Kidney glomerular epithelial cell (primary cell): ENCODE measurements at places on chromosomes 2 and 18.
A peak's percentile ranks its signal among the peaks of the same experiment; 100 is the strongest.

- no peak for DNase-seq
Observed at GRCh38 chr2:218063486-218063885, 5.6 kb upstream of the RUFY4 start.

GRCh38 chr2:40346535-40347354 is 105.1 kb downstream of the SLC8A1 start:
- DNase-seq: no peak

DNA sequence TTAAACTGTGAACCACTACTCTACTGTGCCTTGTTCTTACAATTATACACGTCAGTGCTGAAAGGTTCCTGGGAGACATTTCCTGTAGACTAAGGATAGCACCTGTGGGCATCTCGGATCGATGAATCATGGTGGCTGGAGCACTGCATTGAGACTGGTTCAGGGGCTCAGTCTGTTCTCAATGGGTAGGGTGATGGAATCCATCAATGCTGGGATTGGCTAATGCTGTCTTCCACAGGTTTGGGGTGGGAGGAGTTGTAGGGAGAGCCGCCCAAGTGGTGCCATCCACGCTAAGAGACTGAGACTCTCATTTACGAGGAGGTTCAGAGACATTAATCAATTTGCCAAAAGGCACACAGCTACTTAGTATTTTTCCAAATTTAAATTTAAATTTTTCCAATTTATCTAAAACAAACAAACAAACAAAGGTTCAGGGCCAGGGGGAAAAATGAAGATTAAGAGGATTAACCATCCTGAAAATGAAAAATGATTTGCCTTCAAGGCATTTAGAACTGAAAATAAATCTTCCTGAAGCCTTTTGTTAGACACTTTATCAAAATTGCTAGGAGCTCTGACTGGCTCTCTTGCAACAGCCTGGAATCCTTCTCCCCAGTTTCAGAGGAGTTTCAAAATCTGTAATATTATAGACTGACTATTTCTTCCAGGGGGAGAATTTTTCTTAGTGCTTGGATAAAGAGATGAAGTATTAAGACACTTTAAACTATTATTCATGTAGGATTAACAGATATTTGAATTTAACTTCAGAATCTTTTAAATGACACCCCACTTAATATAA is 359.2 kb downstream of the TGIF1 start:
- DNase-seq: no peak

- DNase-seq: no peak
Observed at GRCh38 chr2:147867050-147867449, 22.2 kb downstream of the ACVR2A start.

DNA sequence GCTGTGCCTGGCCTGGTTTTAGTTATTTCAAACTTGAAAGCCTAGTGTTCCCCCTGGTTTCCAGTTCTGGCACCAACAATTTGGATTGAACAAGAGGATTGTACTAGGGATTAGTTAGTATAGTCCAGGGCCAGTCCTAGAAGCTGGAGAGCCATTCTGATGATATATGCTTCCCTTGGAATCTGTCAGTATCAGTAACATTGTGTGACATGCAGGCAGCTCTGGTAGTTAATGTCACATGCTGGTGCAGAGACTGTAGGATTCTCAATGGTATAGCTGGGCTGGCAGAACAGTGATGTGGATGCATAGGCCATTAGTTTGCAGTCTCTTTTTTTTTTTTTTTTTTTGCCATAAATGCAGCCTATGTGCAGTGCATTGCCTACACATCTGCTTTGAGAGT is 3.6 kb downstream of the MGAT5 start:
- DNase-seq: no peak

DNA sequence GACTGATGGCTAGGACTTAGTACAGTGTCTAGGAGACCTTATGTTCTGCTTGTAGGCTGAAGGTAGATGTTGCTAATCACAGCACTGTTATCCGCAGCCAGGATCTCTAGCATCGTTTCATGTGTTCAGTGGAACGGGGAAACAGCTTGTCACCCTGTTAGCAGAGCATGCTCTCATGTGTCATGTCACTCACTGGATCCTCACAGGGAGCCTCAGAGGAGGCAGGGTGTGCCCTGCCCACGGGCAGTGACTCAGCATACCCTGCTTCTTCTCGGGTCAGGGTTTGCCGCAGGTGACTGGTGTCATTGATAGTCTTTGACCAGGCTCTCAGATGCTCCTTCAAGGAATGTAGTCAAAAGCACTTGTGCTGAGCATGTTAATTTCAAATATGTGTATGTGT is 44.4 kb downstream of the RPIA start:
- no peak for DNase-seq

DNA sequence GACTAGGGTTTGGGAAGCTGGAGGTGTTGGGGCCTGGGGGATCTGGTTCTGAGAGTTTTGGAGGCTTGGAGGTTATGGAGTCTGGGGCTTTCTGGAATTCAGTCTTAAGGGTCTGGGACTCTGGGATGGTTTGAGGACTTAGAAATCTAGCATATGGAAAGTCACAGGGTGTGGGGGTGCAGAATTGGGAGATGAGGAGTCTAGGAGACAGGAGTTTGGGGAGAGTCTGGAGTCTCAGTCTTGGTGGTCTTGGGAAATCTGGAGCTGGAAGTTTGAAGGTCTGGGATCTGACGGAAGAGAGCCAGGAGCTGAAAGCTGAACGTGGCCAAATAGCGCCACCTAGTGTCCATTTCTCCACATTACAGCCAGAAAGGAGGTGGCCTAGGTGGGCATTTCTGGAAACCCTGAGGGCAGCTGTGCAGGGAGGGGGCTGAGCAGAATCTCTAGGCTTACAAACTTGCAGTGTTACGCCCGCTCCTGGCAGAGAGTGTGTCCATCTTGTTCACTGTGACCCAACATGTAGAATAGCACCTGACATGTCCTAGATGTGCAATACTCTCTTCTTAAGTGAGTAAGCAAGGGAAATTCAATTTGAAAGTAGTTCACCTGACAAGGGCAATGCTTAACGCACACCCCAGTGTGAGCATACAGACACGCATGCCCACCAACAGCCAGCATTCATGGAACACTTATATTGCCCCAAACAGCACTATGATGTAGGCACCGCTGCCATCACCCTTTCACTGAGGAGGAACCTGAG is 204.8 kb downstream of the TFCP2L1 start:
- DNase-seq: peak; percentile 37

DNA sequence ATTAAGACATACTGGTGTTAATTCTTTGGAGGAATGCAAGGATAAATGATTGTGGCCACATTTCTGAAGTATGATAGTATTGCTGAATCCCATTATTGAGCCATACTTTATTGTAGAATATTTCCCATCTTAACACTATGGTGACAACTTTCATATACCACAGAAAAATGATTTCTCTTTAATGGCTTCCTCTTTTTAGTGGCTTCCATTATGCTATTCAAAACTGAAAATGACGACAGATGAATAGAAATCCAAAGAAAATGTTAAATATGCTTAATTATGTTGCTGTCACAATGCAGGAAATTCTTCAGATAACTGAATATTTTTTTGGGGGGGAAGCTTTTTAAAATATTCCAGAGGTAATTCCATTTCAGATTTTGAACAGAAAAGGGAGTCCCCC is 88.9 kb upstream of the TMEM200C start:
- DNase-seq: no peak

- DNase-seq: no peak
Observed at GRCh38 chr2:209633911-209634310, 137.7 kb upstream of the UNC80 start.

DNA sequence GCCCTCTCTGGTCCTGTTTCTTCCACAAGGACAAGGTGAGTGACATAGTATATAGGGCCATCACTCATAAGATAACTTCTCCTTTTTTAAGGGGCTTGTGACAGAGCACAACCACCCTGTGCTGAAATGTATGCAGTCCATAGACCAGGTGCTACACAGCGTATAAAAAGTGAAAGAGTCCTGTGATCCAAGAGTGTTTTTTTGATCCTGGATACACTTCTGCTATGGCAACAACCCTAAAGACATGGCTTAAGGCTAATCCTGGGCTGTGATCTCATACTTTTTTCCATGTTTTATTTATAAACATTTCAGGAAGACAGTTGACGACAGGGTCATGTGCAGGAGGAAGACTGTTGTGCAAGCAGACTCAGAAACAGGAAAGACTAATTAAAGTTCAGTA is 400.5 kb upstream of the TCF4 start:
- no peak for DNase-seq

- peak; percentile 6 for DNase-seq
Observed at GRCh38 chr2:63788071-63788470, 53.6 kb upstream of the UGP2 start.

GRCh38 chr2:170461889-170462288 is 253.2 kb upstream of the SP5 start:
- no peak for DNase-seq

DNA sequence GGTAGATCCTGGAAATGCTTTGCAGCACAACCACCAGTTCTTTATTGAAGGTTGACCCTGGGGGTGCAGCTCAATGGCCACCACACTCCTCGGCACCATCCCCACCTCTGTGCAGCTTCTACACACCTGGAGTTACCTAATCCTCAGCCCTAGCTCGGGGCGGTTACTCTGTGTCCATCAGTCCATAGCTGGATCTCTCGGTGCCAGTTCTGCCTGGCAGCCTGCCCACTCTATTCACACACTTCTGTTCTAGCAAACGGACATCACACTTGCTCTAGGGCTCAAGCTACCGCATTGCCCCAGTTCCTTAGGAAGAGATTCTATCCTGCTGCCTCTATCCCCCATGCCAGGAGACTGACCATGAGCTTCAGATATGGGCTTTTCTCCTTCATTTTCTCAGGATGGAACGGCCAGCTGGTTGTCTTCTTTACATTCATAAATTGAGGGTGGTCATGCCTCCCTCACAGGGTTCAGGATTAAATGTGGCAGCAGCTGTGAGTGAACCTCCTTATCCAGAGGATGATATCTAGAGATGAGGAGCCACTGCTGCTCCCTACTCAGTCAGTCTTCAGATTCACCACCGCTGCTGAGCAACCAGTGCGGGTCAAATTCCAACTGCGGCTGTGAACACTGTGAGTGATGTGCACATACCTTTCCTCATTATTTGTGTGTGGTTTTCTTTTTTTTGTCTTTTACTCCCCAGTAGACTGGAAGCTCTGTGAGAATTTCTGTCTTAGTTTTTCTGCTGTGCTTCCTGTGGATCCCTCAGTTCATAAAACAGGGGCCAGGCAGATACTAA is 66.9 kb upstream of the TRIB2 start:
- no peak for DNase-seq

- DNase-seq: no peak
Observed at GRCh38 chr2:86790676-86791572, at the start of gene CD8A. Gene CD8A (minus strand): TSS chr2:86790913. CDS start chr2:86790825, 88 bp downstream.

DNA sequence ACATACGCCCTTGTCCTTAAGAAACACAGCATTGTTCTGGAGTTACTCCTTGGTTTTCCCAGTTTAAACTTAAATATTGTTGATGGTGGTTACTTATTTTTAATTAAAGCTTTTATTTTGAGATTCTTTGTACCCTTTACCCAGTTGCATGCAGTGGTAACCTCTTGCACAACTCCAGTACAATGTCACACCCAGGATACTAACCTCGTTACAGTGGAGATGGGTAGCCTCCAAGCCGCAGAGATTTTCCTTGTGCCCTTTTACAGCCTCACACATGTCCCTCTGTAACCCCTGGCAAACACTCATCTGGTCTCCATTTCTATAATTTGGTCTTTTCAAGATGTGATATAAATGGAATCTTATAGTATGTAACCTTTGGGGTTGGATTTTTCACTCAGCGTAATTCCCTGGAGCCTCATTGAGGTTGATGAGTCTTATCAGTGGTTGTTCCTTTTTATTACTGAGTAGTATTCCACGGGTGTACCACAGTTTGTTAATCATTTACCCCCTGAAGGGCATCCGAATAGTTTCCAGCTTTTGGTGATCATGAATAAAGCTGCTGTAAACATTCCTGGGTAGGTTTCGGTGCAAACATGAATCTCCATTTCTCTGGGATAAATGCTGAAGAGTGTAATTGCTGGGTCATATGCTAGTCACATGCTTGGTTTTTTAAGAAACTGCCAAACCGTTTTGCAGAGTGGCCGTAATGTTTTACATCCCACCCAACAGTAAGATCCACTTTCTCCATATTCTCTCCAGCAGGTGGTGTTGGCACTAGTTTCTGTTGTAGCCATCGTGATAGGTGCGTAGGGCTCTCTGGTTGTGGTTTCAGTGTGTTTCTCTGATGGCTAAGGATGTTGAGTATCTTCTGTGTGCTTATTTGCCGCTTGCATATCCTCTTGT is 68.6 kb downstream of the DGKD start:
- DNase-seq: no peak

GRCh38 chr18:57343833-57344232 is 8.5 kb upstream of the ST8SIA3 start:
- DNase-seq: no peak

DNA sequence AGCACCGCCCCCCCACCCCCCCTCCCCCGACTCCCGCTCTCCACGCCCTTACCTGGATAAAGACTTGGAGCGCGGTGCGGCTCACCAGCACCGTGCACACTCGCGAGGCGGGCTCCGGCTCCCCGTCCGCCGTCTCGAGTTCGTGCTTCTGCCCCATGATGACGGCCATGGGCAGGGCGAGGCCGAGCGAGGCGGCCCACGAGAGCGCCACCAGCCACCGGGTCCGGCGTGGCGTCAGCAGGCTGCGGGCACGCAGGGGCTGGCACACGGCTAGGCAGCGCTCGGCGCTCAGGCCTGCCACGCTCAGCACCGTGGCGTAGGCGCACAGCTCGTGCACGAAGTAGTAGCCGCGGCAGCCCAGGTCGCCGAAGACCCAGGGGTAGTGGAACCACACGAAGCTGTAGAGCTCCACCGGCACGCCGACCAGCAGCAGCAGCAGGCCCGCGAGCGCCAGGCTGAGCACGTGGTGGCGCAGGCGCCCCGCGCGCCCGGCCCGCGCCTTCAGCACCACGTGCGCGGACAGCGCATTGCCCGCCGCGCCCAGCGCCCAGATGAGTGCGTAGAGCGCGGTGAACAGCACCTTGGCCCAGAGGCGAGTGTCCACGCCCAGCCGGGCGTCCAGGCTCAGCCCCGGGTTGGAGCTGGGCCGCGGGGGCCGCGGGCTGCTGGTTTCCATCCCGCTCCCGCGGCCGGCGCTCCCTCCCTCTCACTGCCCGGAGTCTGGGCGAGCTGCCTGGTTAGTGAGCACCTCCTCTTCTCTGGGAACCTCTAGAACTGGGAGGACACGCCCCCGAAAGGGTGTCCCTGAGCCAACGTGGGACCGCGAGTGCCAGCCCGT is at the start of gene NTSR2:
Gene NTSR2 (minus strand): TSS at position 742 of the 838 bp plus-strand sequence. CDS start 66 bp downstream, at position 676.
- peak; percentile 9 for DNase-seq

DNA sequence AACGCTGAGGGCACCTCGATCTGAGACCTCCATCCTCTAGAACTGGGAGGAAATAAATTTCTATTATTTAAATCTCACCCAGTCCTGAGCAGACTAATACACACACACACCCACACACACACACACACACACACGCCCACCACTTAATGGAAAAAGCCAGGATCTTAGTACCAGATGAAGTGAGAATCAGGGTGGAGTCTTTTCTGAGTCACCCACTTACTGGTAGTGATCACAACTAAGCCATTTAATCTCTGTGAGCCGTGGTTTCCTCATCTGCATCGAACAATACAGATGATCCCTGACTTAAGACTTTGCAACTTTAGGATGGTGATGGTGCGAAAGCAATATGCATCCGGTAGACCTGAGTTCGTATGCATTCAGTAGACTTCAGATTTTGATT is 18.6 kb downstream of the THNSL2 start:
- no peak for DNase-seq
